NCI-H1105 (cell line): ENCODE measurements at places on chromosomes 3 and 15.
A peak's percentile ranks its signal among the peaks of the same experiment; 100 is the strongest.

DNA sequence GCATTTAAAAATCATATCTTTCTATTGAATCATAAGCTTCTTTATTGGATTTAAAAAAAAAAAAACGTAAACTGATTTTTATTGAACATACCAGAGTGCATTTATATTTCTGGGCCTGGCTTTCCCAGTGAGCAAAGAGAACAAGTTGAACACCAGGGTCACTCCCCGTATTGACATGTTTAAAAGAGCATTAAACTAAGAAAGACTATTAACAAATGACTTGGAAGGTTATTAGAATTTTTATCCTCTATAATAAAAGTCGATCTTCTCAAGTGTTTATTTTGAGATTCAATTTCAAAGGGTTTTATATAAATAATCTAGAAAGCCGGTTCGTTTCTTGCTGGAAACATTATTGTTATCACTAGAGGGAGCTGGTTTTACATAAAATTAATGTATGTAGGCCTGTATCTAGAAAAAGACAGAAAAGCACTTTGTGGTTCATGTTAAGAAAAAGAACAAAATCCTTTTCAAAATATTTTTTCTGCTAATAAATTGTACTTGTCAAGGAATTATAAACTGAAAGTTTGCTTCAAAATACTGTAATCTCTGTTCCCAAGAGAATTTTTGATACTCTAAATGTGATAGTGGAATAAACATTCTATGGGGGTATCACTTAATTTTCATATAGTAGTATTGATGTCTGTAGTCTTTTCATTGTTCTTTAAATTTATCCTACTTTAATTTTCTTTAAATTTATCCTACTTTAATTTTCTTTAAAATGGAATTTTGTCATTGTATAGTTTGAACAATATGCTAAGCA, 321.8 kb upstream of the MME start:
- DNase-seq, result peak; percentile 69

- no peak for DNase-seq
Observed at GRCh38 chr3:16071206-16071605, 103.3 kb upstream of the GALNT15 start.

DNA sequence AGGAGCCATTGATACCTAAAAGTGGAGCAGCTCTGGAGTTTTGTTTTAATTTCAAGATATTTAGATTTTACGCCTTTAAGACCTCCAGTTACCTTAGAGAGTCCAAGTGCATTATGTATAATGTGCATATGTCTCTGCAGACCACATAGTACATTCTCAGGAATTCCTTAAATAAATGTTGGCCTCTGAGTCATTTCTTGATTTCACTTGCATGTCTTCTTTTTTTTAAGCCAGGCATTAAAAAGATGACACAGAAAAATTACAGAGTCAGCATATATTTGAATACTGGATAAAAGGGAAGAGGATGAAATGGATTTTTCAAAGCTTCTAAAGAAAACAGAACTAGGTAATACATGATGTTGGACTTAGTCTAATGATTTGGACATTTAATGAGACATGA, 125.2 kb downstream of the TMCO5A start:
- no peak for DNase-seq

DNA sequence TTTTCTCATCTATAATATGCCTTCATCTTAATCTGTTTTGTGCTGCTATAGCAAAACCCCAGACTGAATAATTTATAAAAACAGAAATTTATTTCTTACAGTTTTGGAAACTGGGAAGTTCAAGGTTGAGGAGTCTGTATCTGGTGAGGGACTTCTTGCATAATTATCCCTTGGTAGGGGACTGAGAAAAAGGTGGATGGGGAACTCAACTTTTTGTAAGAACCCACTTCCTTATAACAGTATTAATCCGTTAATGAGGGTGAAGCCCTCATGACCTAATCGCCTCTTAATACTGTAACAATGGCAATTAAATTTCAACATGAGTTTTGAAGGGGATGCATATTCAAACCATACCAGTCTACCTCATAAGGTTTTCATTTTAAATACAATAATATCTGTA, 17.4 kb upstream of the MYH15 start:
- no peak for DNase-seq

DNA sequence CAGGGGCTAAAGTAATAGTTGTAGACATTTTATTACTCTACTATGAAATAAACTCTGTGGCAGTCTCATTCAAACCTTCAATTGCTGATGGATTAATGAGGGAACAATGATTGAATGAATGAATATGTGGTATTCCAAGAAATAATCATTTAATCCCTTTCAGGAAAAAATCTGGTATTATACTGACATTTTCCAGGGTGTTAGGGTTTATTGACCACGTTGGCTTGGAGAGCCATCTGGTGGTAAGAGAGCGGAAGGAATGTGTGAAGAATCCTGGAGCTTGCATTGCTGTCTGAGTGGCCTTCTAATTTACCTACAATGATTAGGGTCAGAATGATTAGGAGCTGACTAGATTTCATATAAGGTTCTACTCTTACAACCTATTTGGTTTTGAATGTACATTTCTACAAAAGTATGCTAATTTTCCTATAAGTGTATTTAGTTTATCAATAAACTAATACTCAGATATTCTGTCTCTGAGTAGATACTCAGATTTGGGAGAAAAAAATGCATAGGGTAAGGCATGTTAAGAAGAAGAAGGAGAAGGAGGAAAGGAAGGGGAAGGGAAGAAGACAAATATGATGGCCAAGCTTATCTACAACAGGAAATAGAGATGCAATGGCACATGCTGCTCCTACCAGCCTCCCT, 249.9 kb downstream of the ROBO1 start:
- DNase-seq, result no peak

GRCh38 chr3:185457376-185457775, 41.5 kb downstream of the TMEM41A start:
- DNase-seq, result no peak

- DNase-seq, result no peak
Observed at GRCh38 chr3:37902674-37903073, 41.0 kb downstream of the CTDSPL start.

- no peak for DNase-seq
Observed at GRCh38 chr3:39344746-39345344, 15.3 kb downstream of the CCR8 start.

DNA sequence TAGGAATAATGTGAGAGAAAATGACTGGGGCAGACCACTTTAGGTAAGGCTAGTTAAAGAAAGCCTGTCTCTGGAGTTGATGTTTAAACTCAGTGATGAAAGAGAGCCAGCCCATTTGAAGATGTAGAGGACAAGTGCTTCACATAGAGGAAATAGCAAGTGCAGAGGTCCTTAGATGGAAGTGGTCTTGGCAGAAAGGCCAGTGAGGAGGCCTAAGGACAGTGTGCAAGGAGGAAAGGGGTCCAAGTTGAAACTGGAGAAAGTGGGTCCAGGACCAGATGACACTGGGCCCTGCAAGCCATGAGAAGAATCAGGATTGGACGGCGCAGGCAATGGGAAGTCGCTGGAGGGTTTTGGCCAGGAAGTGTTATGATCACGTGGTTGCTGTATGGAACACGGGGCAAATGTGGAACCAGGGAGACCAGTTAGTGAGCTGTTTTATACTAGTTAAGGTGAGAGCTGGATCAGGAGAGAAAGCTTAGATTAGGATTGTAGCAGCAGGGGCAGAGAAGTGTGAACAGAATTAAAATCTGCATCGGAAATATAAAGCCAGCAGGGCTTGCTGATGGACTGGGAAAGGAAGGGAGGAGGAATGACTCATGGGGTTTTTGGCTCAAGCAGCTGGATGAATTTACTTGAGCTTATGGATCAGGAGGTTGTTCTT, 48.0 kb upstream of the SCAANT1 start:
- DNase-seq, result no peak

DNA sequence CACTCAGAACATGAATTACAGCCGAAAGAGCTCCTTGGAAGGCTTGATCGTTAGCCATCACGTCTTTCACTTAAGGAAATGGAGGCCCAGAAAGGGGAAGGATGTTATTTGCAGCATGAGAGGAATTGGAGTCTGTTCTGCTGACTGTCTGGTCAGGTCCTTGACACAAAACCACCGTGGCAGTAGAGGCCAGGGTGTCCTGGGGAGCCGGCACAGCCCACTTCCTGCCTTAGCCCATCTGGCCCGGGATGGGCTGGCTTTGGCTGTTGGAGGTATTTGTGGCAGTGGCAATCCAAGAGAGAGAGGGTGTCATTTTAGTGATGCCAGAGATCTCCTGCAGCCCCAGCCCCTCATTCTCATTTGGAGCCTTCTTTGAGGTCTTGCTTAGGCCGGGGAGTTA, 37.4 kb downstream of the ST6GAL1 start:
- DNase-seq, result no peak
